ENCODE measurements at places on chromosomes 3 and 15.
A peak's percentile ranks its signal among the peaks of the same experiment; 100 is the strongest.

DNA sequence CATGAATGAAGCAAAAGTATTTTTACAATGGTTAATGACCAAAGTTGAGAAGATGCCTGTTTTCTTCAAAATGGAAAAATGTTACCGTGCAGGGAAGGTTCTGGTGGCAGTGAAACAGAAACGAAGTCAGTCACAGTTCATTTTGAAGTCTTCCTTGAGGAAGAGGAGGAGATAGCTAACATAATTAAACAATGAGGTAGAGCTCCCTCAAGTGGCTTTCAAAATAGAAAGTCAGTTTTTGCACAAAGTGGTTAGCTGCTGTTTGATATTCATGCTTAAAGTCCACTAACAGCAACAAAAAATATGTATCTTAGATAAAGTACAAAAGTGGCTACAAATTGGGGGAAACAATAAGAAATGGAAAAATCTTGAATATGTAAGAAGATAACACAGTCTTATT is 87.3 kb downstream of the TFG start:
- peak; percentile 79 for DNase-seq

- no peak for DNase-seq
Measured at GRCh38 chr15:83435202-83435601, 11.9 kb upstream of the SH3GL3 start.

- no peak for DNase-seq
Measured at GRCh38 chr3:88542916-88543315, 393.2 kb downstream of the C3orf38 start.

DNA sequence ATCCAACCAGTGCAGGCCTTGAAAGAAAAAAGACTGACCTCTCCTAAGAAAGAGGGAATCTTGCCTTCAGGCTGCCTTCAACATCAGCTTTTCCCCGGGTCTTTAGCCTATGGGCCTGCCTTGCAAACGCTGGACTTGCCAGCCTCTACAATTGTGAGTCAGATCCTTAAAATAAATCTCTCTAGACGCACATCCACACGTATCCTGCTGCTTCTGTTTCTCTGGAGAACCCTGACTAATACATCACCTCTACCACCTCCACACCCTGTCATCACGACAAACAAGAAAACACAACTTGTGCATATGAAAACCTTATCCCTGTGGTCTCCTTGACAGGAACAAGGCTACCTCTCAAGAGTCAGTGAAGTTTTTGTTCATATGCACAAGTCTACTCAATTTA is 11.8 kb downstream of the CYFIP1 start:
- DNase-seq = no peak

DNA sequence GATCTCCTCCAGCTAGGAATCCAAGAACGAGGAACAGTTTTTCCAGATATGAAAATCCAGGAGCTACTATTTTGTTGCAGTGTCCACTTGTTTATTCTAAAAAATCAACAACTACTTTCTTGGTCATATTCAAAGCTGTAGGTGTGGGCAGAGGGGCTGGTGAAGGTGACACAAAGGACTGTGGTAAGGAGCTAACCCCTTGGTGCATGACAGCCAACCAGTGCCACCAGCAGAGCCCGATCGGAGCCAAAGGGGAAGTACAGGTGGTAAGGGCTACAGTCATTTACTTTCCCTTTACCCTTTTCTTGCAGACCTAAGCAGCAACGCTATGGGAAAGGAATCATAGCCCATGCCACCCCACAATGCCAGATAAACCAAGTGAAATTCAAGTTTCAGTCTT is 30.7 kb downstream of the PLA1A start:
- no peak for DNase-seq

GRCh38 chr3:192861972-192862371 is 55.7 kb downstream of the MB21D2 start:
- DNase-seq = no peak

DNA sequence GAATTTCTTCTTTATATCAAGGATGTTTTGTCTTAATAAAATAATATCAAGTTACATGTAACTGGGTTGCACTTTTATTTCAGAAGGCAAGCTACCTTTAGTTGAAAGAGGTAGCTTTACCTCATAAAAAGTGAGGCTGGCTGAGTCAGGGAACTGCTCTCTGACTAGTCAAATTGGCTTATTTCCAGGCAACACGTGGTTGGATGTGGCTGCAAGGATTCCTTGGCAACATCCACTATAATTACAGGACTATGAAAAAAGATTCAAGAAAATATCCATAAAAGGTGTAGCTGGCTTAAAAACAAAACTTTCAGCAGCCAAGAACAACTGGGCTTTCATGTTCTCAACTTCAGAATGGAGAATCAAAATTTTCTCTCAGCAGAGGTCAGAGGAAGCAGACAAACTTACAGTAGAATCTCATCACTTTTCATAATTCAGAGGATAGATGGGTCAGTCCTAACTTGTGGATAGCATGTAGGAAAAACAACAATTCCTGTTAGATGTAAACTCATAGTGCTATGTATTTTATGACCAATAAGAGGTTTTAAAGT is 779.1 kb downstream of the MECOM start:
- DNase-seq = no peak

DNA sequence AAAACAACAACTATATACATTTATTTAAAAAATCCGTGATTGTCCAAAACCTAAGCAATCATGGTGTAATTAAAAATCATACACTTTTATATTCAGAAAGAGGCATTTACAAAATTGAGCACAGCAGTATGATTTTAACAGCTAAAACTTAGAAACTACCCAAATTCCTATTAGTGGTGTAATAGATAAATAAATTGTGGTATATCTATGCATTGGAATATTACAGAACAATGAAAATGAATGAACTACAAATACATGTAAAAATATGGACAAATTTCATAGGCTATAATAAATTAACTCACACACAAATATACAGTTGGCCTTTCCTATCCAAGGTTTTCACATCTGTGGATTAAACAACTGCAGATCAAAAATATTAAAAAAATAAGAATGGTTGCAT is 700.5 kb upstream of the ARPP21 start:
- DNase-seq = no peak

DNA sequence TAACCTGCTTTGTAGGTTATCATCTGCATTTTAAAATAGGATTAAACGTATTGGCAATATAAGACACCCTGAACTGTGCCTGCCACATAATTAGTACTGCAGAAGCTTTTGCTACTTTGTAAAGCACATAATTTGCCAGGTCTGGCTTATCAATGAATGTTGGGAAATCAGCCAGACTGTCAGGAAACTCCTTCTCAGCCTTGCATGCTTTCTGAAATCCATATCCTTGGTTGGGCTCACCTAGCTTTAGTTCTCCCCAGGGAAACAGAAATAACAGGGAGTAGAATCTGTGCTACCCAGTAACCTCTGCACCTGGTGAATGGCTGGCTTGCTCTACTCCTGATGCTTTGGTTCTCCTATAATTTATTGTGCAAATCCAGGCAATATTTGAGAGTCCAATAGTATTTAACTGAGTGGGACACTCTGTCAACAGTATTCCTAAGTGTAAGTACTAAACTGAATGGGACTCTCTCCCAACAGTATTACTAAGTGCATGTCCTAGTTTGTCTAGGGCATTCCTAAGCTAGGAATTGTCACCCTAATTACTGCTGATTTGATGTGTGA is 354.5 kb downstream of the WDR72 start:
- no peak for DNase-seq

DNA sequence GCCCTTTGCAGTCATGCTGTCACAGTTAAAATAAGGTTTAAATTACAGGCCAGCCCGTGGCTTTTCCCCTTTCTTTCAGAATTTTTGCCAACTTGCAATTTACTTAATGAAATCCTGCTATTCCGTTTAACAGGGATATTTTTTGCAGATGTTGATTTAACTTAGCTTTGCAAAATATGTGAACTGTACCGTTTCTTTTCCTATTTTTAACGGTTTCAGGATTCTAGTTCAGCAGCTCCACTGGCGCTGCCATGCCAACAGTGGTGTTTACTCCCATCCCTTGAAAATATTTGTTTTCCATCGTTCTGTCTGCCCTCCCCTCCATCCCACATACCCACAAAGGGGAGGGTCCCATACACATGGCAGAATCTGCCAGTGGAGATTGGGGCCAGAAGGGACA is 54.3 kb downstream of the SMAD6 start:
- DNase-seq = no peak

GRCh38 chr3:124770336-124771082 is 40.3 kb downstream of the UMPS start:
- no peak for DNase-seq

GRCh38 chr3:195906865-195907683 is 1.3 kb downstream of the TNK2 start:
- peak; percentile 11 for DNase-seq

GRCh38 chr3:13015286-13016082 is 57.7 kb downstream of the IQSEC1 start:
- DNase-seq = no peak

DNA sequence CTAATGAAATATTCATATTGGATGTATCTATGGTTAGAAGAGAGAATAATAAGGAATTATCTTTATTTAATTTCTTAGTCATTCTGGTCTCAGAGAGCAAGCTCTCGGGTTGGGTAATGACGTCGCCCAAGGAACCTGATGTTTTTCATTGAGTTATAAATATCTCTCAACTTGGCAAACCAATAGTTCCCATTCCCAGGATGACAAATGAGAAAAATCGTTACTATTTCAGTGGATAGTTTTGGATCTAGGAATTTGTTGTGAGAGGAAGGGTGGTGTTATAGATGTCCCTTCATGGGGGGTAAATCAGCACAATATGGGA is 162.9 kb upstream of the NR2E3 start:
- no peak for DNase-seq

DNA sequence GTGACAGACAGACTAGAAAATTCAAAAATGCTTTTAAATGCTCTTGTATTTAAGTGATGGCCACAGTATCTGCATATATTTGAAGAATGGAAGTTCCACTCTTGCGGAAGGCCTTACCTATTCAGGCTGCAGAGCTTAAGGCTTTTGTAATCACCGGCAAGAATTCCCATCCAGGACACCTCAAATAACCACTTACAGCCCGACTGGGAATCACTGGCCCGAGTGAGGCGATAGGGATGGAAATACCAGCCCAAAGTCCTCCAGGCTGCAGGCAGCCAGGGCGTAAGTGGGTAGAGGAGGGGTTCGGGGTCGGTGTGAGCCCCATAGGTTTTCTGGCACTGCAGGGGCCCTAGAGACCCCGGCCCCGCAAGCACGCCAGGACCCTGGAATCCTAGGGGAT is 9.5 kb downstream of the CMTM7 start:
- DNase-seq = no peak

GRCh38 chr15:31098491-31098917 is 3.0 kb downstream of the TRPM1 start:
- DNase-seq = no peak

DNA sequence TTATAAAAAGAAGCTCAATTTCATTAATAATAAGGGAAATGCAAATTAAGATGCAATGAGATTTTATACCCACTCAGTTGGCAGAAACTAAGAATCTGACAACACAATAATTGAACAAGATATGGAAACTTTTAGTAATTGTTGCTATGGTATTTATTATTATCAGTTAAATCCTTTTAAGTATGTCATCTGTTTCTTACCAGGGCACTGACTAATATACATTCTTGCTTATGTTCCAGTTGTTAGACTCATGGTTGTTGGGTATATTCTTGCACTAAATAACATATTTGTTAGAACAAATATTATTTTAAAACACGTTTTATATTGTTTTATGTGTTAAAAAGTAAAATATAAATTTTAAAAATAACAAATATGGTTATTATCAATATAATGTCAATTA is 690.3 kb downstream of the MECOM start:
- DNase-seq = no peak

GRCh38 chr3:69823743-69824142 is 84.5 kb downstream of the MITF start:
- no peak for DNase-seq

- DNase-seq = peak; percentile 7
Measured at GRCh38 chr3:184261854-184262763, 756 bp upstream of the CAMK2N2 start.

- no peak for DNase-seq
Measured at GRCh38 chr15:74889390-74889882, 406 bp upstream of the MPI start.

- DNase-seq = peak; percentile 4
Measured at GRCh38 chr3:188796122-188796631, 375.6 kb upstream of the TPRG1 start.

DNA sequence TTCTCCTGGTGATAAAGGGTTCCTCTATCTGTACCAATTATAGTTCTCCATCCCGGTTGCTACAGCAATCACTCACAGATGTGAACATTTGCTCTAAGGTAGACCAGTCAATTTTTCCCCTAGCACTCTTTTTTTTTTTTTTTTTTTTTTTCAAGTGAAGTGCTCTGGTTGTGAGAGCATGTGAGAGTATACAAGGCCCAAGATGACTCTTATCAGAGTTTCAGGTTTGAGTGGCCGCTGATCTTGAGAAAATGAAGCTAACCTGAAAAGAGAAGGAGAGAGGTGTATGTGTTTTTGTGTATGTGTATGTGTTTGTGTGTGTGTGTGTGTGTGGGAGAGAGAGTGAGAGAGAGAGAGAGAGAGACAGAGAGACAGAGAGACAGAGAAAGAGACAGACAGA is 44.4 kb upstream of the OTOL1 start:
- no peak for DNase-seq

GRCh38 chr15:44034933-44035624 is 160.0 kb downstream of the FRMD5 start:
- DNase-seq = no peak

- DNase-seq = no peak
Measured at GRCh38 chr3:152443212-152444023, 174.7 kb downstream of the MBNL1 start.

DNA sequence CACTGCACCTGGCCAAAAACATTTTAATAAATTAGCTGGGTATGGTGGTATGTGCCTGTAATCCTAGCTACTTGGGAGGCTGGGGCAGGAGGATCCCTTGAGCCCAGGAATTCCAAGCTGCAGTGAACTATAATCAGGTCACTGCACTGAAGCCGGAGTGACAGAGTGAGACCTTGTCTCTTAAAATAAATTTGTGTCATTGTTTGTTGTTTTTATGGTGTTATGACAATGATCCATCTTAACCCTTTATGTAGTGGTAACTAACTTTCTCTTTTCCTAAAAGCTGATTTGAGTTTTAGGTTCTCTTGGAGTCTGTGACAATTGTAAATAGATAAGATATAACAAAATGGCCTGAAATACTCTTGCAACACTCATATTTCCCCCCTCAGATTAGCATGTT is 20.7 kb downstream of the FLNB start:
- peak; percentile 50 for DNase-seq

DNA sequence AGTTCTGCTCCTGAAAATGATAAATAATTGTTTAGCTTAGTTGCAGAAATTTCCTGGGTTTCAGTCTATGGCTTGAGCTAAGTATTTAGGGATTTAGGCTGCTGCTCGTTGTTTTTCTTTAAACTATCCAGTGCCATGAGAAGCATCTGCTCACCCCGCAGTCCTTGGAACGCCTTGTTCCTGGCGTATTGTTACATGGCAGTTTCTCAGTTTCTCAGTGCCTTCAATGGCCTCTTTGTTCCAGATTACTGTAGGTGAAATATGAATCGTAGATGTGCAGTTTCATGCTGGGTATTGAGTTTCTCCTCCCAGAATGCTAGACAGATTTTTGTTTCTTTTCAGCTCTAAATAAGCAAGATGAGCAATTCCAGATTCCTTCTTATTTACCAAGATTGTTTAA is 269.5 kb upstream of the GBE1 start:
- DNase-seq = no peak

- no peak for DNase-seq
Measured at GRCh38 chr3:166052440-166052839, 215.2 kb upstream of the BCHE start.

Measured in OCI-M1 (cell line).